ENCODE measurements at places on chromosomes 3 and 15.

- DNase-seq, result no peak
Observed at GRCh38 chr3:182786564-182787196, 6.6 kb upstream of the ATP11B start.

- no peak for DNase-seq
Observed at GRCh38 chr15:26294059-26294689, 431.0 kb upstream of the ATP10A start.

DNA sequence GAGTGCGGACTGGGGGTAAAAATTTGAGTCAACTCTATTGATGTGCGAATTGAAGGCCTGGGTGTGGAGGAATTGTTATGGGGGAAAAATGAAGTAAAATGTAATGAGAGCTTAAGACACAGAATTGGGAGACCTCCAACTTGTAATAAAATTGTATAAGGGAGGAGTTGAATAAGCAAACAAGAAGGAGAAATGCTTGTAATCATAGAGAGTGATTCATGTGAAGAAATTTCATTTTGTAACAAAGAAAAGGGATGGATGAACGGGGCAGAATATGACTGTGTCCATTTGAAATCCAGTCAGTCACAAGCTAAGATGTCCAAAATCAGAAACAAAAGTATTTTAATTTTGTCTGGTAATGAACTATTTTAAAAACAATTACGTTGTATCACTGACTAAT is 552.3 kb downstream of the NAALADL2 start:
- no peak for DNase-seq

- no peak for DNase-seq
Observed at GRCh38 chr3:169404520-169404890, 259.0 kb downstream of the MECOM start.

- no peak for DNase-seq
Observed at GRCh38 chr15:62765916-62766315, 276.6 kb upstream of the TPM1 start.

GRCh38 chr3:99186016-99186415 is 284.5 kb upstream of the DCBLD2 start:
- DNase-seq, result no peak

DNA sequence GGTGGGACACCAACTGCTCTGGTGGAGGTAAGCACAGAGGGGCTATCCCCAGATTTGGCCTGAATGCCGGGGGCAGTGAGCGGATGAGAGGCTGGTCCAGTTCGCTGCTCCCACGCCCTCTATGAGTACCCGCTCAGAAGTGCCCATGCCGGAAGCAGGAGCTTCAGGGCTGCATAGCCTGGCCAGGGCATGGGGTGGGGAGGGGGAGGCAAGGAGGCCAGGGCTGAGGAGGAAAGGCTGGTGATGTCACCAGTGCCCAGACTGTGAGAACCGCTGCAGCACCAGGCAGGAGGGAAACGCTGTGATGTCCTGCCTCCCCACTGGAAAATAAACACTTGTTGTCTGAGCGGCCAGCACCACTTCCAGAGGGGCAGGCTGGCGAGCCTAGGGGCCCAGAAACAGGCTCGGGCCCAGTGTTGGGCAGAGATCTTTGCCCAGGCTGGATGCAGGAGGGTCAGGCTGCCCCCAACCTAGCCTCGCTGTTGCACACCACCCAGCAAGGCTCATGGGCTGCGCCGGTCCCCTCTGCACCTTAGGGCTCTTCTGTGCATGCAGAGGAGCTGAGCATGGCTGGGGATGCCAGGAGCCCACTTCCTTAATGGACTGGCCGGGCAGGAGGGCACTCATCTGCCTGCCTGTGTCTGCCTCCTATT is 10.9 kb upstream of the DLL4 start:
- DNase-seq, result no peak

- no peak for DNase-seq
Observed at GRCh38 chr3:132164469-132165092, 129.8 kb upstream of the CPNE4 start.

- DNase-seq, result no peak
Observed at GRCh38 chr3:196631682-196632045, 7.8 kb upstream of the NRROS start.

DNA sequence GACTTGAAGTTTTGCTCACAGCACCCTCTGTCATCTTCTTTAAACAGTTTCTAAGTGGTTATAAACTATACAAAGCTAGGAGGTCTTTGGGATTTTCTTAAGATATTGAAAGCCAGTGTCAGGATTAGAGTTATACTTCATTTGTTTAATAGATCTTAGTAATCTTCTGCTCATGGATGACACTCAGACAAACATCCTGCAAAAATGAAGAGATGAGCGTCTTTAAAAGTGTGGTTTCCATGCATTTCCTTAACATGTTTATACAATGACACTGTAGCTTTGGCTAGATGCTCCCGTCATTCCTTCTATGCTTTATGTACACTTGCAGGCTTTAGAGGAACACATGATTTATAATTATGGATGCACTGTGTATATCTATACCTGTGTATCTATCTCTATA is 182.2 kb downstream of the NAALADL2 start:
- no peak for DNase-seq

GRCh38 chr3:148205977-148206376 is 491.7 kb upstream of the AGTR1 start:
- DNase-seq, result no peak

- DNase-seq, result no peak
Observed at GRCh38 chr3:187040516-187041361, 98.6 kb downstream of the RPL39L start.

GRCh38 chr3:112984485-112984884 is 6.3 kb upstream of the GTPBP8 start:
- no peak for DNase-seq

- DNase-seq, result no peak
Observed at GRCh38 chr3:104460477-104461406, 906.0 kb upstream of the ALCAM start.

DNA sequence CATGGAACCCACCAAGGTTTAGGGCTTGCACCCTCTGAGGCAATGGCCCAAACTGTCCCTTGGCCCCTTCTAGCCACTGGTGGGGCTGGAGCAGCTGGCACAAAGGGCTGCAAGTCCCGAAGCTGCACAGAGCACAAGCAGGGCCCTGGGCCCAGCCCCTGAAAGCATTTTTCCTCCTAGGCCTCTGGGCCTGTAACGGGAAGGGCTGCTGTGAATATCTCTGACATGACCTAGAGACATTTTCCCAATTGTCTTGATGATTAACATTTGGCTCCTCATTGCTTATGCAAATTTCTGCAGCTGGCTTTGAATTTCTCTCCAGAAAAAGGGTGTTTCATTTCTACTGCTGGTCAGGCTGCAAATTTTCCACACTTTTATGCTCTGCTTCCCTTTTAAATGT is 151.5 kb upstream of the CADPS start:
- DNase-seq, result no peak

DNA sequence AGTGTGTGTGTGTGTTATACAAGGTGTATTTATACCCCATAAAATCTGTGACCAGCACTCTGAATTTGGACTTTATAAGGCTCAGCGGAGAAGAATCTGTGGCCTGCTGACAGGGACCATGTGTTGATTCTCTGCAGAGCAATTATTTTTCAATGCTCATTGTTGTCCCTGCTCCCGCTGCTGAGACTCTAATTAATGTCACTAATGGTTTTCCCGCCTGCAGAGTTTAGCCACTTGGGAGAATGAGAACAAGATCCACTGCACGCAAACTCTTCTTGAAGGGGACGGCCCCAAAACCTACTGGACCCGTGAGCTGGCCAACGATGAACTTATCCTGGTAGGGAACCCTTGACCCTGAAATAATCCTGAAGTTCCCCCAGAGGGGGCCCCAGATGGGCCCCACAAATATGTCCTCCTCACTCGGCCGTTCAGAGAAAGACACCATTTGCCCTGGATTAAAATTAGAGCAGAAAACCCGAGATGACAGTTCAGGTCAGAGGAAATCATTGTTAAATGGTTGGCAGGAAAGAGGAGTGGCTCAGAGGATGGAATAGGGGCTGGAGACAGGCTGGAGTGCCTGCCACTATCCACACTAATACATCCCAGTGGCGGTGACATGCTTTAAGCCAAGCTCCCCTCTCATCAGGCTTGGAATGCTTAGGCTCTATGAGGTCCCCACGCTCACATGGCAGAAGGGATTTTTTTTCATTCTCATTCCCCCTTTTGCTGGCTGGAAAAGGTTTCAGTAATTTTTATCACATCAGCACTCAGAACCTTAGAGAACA is 3.3 kb downstream of the CRABP1 start:
- DNase-seq, result no peak

DNA sequence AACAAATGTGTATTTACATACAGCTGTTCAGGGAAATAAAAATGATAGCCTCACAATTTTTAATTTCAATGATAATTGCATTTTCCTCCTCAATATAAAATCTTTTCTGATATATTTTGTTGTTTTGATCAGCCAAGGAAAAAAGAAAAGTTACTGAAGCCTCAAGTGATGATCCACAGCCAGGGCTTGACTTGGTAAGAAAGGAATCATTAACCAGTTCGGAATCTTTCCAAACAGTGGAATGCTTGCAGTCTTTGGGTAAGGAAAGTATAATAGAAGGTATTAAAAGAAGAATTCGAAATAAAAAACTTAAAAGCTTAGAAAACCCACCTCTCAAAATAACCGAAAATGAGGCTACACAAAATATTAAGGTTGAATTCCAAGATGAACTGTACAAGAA is 1.0 kb downstream of the TOPAZ1 start:
- DNase-seq, result no peak

DNA sequence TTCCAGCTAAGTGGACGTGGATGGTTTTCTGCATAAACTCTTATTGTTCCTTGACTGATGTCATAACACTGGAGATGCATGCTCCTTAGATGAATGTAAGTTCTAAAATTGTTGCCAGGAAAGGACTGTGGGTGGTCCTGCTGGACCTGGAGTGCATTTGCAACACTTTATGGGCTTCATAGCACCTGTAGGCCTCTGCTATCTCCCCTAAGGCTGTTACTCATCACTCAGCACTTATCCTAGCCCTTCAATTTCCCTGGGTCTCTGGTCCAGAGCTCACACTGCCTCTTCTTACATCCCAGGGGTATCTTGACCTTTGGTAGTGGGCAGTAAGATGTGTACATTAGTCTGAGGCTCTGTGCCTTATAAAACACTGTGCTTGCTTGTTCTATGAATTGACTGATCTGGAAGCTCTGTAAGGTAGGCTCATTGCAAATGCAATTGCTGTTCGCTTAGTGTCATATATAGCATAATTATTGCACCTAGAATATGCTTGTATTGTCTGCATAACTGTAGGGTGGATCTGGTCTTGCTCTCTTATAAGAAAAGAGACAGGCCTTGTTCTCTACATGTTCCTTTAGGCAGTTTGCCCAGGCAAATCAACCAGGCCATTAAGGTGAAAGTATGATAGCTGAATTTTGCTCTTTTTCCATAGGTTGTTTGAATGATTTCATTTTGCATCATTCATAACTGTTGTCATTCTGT is 35.8 kb downstream of the SLCO3A1 start:
- no peak for DNase-seq
